Natural killer cell (primary cell): ENCODE measurements at places on chromosomes 13 and 19. TPM values are rescaled to one million over a fixed set of nuclear protein-coding genes. Genes with fewer than 3 reads are reported as not detected.

Gene RAVER1
- 42.5 TPM for total RNA-seq

DNA sequence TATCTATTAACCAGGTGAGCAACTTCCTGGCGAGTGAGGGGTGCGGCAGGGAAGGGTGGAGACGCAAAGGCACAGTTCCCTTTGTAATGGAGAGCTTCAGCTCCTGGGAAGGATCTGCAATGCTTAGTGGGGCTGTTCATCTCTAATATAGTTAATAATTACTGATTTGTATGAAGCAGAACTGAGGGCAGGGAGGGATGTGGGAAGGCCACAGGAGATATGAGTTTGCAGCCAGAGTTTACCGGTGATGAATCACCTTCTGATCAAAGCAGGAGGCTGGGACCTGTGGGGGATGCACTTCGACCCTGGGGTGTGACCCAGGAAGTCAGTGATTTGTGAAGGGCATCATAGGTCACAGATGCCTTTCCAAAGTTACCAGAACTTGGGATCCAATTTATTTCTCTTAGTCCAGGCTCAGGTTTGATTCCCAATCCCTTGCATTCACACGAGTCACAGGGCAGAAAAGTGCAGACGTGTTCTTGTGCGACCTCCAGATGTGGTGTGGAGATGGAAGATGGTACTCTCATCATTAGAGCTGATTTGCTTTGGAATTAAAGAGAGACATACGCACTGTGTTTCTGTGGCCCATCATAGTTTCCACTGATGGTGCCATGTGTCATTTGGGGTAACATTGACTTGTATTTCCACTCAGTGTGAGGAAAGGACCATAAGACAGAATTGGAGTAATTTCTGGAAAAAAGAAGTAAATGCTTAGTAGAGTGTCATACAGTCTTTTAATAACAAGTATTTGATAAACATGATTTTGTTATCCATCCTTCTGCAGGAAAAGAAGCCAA, 55.0 kb downstream of the LRCH1 start:
- DNase-seq, result no peak

DNA sequence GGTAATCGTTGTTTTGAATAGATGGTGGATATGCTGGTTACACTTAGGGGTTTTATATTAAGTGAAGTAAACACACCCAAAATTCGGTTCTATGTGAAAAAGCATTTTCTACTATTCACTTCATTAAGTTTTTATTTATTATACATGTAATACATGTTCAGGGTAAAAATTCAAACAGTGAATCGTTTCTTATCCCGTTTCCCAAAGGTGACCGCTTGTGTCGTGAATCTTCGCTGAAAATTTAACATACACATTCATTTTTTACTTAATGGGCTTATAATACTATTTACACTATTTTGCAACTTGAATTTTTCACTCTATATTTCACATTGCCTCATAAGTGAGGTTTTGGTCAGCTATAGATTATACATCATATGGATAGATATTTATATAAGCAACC, 24.5 kb downstream of the IPO5 start:
- DNase-seq, result no peak

DNA sequence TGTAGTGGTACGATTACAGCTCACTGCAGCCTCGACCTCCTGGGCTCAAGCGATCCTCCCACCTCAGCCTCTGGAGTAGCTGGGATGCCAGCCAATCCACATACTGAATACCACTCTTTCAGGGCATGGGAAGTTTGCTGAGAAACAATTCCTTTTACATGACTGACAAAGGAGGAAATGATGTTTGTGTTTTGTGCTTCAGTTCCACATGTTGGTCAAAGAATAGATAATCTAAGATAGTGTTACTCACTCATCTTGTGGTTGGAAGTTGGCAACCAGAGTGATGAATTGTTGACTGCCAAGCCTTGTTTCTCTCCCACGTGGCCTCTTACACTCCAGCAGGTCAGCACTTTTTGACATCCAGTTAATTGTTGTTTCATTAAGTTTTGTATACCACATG, 7.6 kb downstream of the MBD3L2B start:
- DNase-seq, result no peak

Gene DLL3
- total RNA-seq, result not detected

GRCh38 chr13:30585748-30586262, 31.9 kb upstream of the USPL1 start:
- no peak for DNase-seq

- DNase-seq, result no peak
Observed at GRCh38 chr13:41500511-41500910, 43.2 kb downstream of the RGCC start.

GRCh38 chr13:25659091-25659795, 287.5 kb downstream of the ATP8A2 start:
- no peak for DNase-seq

DNA sequence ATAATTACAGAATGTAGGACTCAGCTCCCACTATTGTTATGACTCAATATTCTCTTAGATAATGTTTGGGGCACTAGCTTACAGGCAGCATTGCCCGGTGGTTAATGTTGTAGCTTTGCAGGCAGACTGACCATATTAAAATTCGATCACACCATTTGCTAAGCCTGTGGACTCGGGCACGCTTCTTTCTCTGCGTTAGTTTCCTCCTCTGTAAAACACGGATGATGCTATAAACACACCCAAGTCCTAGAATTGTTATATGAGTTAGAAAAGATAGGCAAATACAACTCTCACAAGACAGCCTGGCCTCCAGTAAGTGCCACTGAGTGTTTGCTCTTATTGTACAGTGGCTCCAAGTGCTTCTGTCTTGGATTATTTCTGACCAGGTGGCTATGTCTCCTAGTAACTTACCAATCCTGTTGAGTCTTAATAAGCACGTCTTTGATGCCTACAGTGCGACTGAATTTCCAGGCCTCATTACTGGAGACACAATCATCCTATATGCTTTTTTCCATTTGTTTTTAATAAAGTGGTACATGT, 50.0 kb upstream of the ALOX5AP start:
- DNase-seq, result no peak

DNA sequence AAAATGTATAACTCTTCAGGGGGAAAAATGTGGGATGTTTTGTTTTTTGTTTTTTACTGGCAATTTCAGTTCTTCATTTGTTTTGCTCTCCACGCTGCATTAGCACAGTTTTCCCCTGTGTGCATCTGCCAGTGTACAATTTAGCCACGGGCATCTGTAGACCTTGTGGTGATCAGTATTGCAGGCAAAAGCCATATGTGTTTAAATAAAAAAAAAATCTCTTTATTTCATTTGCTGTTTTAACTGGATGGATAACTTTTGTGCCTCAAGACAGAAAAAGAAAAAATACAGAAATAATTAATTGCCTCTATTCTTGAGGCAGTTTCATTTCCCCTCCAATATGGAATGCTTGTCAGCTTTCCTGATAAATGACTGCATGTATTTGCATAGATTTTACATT, 7.9 kb upstream of the MAB21L1 start:
- no peak for DNase-seq

DNA sequence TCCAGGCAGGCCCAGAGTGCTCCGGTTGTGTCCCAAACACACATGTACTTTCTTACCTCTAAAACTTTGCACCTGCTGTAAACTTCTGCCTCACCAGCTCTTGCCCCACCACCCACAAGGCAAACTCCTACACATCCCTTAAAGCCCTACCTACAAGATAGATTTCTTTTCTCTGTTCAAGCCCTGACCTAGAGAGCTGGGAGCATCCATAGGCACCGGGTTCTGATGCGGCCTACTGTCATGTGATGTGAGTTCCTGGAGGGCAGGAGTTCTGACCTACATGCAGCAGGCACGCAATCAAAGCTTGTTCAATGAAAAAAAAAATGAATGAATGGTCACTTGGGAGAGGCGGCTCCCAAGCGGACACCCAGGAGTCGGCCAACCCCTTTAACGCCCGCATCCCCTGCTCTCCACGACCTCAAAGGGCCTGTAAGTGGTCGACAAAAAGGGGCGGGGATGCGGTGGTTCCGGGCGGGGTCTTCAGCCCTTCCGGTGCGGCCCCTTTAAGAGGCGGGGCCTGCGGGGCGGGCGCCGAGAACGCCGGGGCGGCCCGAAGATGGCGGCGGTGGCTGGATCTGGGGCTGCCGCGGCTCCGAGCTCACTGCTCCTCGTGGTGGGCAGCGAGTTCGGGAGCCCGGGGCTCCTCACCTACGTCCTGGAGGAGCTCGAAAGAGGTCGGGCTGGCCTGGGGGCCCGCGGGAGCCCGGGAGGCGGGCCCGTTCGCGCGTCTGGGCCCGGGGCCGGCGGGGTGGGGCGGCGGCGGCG, at the start of gene MAP1S:
Gene MAP1S, plus strand, starts transcription at position 534 of the 765 bp plus-strand sequence. Its CDS starts 23 bp downstream, at position 557.
- DNase-seq, result peak; percentile 66

GRCh38 chr13:50033725-50034124, 18.5 kb downstream of the KCNRG start:
- DNase-seq, result no peak

GRCh38 chr19:21568816-21569493, 63.6 kb downstream of the ZNF429 start:
- DNase-seq, result peak; percentile 96

DNA sequence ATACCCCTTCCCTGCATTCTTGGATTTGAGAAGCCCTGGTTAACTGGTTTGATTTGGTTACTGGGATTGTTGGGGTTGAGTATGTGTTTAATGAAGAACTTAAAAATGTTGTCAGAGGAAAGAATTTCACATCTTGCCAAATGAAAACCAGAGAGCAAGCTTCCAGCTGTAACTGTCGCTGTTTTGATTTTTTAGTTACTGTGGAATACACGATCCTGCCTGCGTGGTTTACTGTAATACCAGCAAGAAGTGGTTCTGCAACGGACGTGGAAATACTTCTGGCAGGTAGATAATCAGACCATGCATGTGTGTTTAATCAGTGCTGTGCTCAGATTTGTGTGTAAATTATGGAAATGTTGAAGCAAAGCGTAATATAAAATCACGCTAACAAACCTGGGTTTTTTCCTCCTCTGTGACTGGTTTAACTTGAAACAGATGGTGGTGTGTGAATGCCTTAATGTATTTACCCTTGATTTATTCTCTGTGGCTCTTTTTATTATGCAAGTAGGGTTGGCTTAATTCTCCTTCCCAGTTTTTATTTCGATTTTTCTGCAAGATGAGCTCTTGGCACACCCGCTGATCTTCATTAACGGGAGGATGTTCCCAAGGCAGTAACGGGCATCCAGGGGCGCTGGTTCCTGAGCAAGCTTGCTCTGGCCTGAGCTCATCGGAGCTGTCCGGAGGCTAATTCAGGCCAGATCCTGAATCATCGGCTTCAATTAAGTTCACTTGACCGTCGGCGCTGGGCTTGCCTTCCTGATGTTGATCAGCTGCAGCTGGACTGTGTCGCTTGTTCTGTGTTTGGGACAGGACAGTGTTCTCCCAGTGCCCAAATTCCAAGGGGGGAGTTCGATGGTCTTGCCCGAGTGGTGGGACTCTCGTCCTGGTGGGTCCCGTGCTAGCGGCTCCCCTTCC, 16.0 kb downstream of the UPF1 start:
- no peak for DNase-seq

GRCh38 chr19:2259336-2259735, 3.1 kb upstream of the JSRP1 start:
- no peak for DNase-seq

Gene PPP2R1A
- total RNA-seq, result 232 TPM

- peak; percentile 59 for DNase-seq
Observed at GRCh38 chr19:39407660-39408391, 1.2 kb downstream of the ZFP36 start.

Gene ZNF536
- total RNA-seq, result not detected

GRCh38 chr19:17114414-17114831, 38.8 kb downstream of the MYO9B start:
- no peak for DNase-seq

- DNase-seq, result no peak
Observed at GRCh38 chr19:33448159-33448516, 73.5 kb downstream of the PEPD start.

Gene NFIC
- 22.2 TPM for total RNA-seq

- DNase-seq, result no peak
Observed at GRCh38 chr13:113774177-113775107, 15.4 kb downstream of the TMEM255B start.

Gene ZNF682
- total RNA-seq, result 9.6 TPM

Gene TMEM221
- not detected for total RNA-seq

GRCh38 chr13:24220086-24220703, 59.7 kb downstream of the SPATA13 start:
- DNase-seq, result no peak

Gene DHDH
- total RNA-seq, result not detected

- no peak for DNase-seq
Observed at GRCh38 chr13:79749984-79750551, 269.1 kb downstream of the NDFIP2 start.

DNA sequence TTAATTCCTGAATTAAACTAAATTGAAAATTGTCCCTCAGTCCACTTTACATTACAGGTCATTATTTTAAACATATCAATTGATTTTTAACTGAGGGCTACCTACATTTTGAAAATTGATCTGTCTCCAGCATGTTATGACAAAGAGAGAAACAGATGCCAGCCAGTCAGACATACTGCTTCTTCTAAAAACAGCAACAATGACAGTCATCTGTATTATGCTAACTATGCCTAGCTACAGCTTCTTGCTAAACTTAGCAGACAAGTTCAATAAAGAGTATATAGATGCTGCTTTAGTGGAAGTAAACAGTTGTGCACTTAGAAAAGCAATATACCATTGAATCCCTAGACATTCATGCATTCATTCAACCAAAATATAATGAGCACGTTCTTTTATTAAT, 48.6 kb upstream of the EEF1AKMT1 start:
- no peak for DNase-seq

DNA sequence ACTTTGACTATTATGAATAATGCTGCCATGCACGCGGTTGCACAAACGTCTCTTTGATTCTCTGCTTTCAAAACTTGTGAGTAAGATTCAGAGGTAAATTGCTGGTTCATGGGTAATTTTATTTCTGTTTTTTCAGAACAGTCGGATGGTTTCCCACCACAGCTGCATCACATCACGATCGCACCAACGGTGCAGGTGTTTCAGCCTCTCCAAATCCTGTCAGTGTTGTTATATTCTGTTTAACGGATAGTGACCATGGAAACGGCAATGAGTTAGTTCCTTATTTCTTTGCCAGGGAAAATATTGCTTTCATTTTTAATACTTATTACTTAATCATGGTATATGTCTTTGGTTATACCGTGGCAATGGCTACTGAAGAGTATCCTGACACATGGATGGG, 19.1 kb upstream of the ZNF835 start:
- DNase-seq, result no peak

- no peak for DNase-seq
Observed at GRCh38 chr13:36981156-36981743, 17.9 kb downstream of the ALG5 start.

DNA sequence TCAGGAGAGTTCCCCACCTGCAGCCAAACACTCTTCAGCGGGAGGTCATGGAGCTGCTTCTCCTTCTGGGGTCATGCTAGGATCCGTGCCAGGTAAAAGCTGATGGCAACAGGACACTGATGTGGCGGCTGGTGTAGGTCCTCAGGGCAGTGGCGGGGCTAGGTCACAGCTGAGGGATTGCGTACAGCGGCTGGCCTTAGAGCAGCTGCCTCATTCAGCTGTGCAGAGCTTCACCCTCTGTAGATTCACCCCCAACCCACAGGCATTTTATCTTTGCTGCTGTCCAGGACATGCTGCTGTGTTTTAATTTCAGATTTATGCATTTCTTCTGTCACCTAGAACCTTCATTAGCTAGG, 2.3 kb downstream of the MCF2L start:
- no peak for DNase-seq

Gene BEST2
- total RNA-seq, result not detected
